Stomach (tissue), 19 donors: ENCODE measurements at places on chromosomes 7 and 10. TPM values are rescaled to one million over a fixed set of nuclear protein-coding genes. Genes with fewer than 3 reads are reported as not detected.

The SPDYE11 gene
- not detected for total RNA-seq

The PLXDC2 gene
- total RNA-seq: 12.1 TPM

DNA sequence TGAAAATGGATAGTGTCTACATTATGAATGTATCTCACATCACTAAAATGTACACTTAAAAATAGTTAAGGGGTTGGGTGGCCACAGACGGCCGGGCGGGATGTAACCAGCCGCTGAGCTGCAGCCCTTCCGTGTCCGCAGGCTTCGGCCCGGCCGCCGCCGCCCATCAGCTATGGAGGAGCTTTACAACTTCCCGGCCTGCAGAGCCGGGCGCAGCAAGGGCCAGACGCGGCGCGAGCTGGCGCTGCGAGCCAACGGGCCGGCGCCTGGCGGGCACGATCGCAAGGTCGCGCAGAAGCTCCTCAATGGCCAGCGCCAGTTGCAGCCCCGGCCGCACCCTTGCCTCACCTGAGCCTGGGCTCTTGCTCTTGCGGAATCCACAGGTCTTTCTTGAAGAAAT lies 69.1 kb downstream of the KMT2C start:
- peak; percentile 65 for DNase-seq
- no peaks in the 10 kb centered on the region for H3K27me3 ChIP-seq
- H3K36me3 ChIP-seq: peaks cover 4% of the 10 kb centered on the region
- no peak overlapping the region for H3K4me3 ChIP-seq
- H3K27ac ChIP-seq: no peak overlapping the region
- peaks cover 80% of the 10 kb centered on the region for H3K4me1 ChIP-seq

The CAV1 gene
- 49.2 TPM for total RNA-seq

The IKZF1 gene
- total RNA-seq: 4.5 TPM

- peak; percentile 83 for DNase-seq
- H3K27ac ChIP-seq: no peak overlapping the region
- no peaks in the 10 kb centered on the region for H3K36me3 ChIP-seq
- H3K4me1 ChIP-seq: no peaks in the 10 kb centered on the region
- H3K27me3 ChIP-seq: no peaks in the 10 kb centered on the region
These were observed 117.4 kb downstream of the CABCOCO1 start for GRCh38 chr10:61779950-61780659.

GRCh38 chr7:157650801-157651200 lies 314.0 kb downstream of the DNAJB6 start:
- no peaks in the 10 kb centered on the region for H3K4me1 ChIP-seq
- DNase-seq: no peak
- no peaks in the 10 kb centered on the region for H3K27me3 ChIP-seq
- H3K4me3 ChIP-seq: no peak overlapping the region
- no peaks in the 10 kb centered on the region for H3K36me3 ChIP-seq
- H3K27ac ChIP-seq: no peak overlapping the region

- no peak overlapping the region for H3K27ac ChIP-seq
- H3K4me1 ChIP-seq: no peaks in the 10 kb centered on the region
- no peak for DNase-seq
- peaks cover 5% of the 10 kb centered on the region for H3K27me3 ChIP-seq
- no peak overlapping the region for H3K4me3 ChIP-seq
These were observed 12.0 kb downstream of the PPP1R17 start for GRCh38 chr7:31699050-31699449.

The CDK14 gene
- 13.4 TPM for total RNA-seq

The PCGF5 gene
- 57.6 TPM for total RNA-seq

GRCh38 chr10:122163174-122164022 lies 107.7 kb upstream of the BTBD16 start:
- no peak overlapping the region for H3K27ac ChIP-seq
- peaks cover 6% of the 10 kb centered on the region for H3K27me3 ChIP-seq
- peaks cover 36% of the 10 kb centered on the region for H3K4me1 ChIP-seq
- no peaks in the 10 kb centered on the region for H3K36me3 ChIP-seq

- no peak overlapping the region for H3K27ac ChIP-seq
- no peak overlapping the region for H3K4me3 ChIP-seq
- no peaks in the 10 kb centered on the region for H3K36me3 ChIP-seq
- no peaks in the 10 kb centered on the region for H3K27me3 ChIP-seq
- DNase-seq: no peak
These were observed 211.4 kb downstream of the SEC23IP start for GRCh38 chr10:120103738-120104560.

DNA sequence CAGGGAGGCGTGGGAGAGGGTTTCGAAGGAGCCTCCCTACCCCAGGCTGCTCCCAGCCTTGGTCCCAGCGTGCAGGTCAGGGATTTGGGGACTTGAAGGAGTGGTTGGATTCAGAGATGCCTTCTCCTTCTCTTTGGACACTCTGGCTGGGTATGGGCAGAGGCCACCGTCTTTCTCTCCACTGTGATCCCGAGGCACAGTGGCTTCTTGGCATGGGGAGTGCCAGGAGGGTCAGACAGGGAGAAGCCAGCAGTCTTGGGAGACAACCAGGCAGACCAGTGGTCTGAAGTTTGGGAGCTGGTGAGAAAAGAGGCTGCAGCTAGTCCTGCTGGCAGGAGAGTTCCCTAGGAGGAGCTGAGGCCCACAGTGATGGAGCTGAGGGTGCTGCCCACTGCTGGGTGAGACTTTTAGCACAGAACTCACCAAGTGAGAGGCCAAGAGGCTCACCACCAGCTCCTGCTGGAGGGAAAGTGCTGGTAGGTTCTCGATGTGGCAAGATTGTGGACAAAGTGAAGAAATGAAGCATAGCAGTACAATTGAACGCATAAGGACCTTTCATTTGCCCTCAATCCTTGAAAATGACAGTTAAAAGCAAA lies 35.2 kb upstream of the WDFY4 start:
- H3K27me3 ChIP-seq: no peaks in the 10 kb centered on the region
- H3K4me3 ChIP-seq: no peak overlapping the region
- no peaks in the 10 kb centered on the region for H3K36me3 ChIP-seq

The NUTM2D gene
- total RNA-seq: 2.0 TPM

- no peaks in the 10 kb centered on the region for H3K36me3 ChIP-seq
- H3K4me1 ChIP-seq: peaks cover 14% of the 10 kb centered on the region
- peak overlapping the region; percentile 20 for H3K27ac ChIP-seq
- peak; percentile 51 for DNase-seq
- H3K4me3 ChIP-seq: peak overlapping the region; percentile 42
These were observed 22.1 kb upstream of the OPN4 start for GRCh38 chr10:86632009-86632800.

DNA sequence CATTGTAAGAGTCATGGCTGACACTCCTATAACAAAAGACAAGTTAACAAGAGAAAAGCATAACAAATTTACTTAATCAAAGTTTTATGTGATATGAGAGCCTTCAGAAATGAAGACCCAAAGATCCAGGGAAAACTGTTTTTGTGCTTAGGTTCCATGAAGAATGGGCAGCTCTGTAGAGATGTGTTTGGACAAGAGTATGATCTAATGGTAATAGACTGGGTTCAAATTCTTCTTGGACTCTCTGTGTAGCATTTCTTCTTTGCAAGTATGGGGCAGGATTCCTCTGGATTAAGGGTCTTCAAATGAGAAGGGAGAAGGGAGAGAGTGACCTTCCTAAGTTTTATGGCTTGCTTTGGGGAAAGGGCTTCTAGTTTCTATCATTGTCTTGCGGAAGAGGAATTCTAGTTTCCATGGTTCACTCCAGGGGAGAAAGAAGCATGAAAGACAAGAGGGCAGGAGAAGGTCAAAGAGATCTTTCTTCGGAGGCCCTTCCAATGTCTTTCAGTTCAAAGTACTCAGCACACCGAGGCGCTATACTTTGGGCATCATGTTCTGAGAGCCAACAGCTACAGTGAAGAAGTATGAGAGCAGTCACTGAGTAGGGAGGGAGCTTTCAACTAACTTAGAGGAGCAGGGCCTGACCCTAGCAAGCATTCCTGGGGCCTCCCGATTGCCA lies 15.4 kb downstream of the IFIT3 start:
- no peaks in the 10 kb centered on the region for H3K4me1 ChIP-seq
- H3K4me3 ChIP-seq: no peak overlapping the region
- H3K27ac ChIP-seq: no peak overlapping the region
- H3K36me3 ChIP-seq: peaks cover 26% of the 10 kb centered on the region
- DNase-seq: no peak

- H3K27me3 ChIP-seq: no peaks in the 10 kb centered on the region
- H3K27ac ChIP-seq: no peak overlapping the region
- no peak for DNase-seq
These were observed 259.9 kb downstream of the FGFR2 start for GRCh38 chr10:121338206-121338980.

DNA sequence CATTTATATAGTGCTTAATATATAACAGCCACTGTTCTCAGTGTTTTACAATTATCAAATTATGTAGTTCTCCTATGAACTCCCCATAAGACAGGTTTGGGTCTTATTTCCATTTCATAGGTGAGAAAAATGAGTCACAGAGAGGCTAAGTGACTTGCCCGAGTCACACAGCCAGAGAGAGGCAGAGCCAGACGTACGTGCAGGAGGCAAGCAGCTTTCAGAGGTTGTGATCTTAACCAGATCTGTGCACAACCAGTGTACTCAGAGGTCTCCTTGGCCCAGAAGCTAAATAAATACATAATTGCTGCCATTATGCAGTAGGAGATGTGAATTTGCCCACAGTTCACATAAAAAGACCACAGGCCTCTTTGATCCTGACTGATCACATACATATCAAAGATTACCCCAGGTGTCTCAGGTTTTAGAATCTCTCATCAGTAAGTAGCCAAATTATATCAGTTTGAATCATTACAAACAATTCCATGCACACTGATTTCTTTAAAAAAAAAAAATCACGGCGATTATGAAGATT lies 304.7 kb upstream of the AOAH start:
- H3K4me1 ChIP-seq: peaks cover 13% of the 10 kb centered on the region
- H3K27me3 ChIP-seq: no peaks in the 10 kb centered on the region
- no peak overlapping the region for H3K4me3 ChIP-seq
- DNase-seq: no peak
- no peaks in the 10 kb centered on the region for H3K36me3 ChIP-seq

DNA sequence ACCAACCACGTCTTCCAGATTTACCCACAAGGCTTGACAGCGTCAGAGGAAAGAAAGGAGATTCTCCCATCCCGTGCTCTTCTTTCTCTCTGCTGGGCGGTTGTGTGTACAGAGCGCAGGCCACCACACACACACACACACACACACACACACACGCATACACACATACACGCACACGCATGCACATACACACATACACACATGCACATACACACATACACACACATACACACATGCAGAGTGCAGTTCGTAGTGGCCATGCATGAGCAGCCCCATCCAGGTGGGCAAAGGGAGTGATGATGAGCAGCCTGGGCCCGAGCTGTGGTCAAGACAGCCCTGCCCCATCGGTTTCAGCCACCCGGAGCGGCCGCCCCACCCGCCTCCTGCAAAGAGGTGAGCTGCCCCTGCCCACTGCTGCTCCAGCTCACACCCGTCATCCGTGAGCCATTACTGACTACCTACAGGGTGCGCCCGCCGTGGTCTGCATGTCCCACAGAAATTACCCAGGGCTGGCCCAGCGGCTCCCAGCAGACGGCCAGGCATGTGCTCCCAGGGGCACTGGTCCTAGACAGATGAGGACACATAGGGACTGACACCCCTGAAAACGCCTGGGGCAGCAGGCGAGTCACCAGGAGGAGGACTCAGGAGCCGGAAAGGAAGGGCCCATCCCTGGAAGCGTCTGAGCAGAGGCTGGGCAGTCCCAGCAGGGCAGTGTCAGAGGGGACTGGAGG lies 69.6 kb downstream of the ASB13 start:
- no peak overlapping the region for H3K4me3 ChIP-seq
- no peak overlapping the region for H3K27ac ChIP-seq
- H3K4me1 ChIP-seq: peaks cover 18% of the 10 kb centered on the region

The ZNF804B gene
- not detected for total RNA-seq

- no peak overlapping the region for H3K27ac ChIP-seq
- DNase-seq: no peak
- H3K27me3 ChIP-seq: no peaks in the 10 kb centered on the region
- H3K4me1 ChIP-seq: peaks cover 7% of the 10 kb centered on the region
These were observed 83.6 kb downstream of the LARP4B start for GRCh38 chr10:847868-848267.

The ZDHHC6 gene
- 20.0 TPM for total RNA-seq

GRCh38 chr7:25026156-25026555 lies 46.2 kb upstream of the OSBPL3 start:
- no peaks in the 10 kb centered on the region for H3K27me3 ChIP-seq
- DNase-seq: no peak
- no peak overlapping the region for H3K27ac ChIP-seq
- peaks cover 5% of the 10 kb centered on the region for H3K4me1 ChIP-seq
- H3K36me3 ChIP-seq: no peaks in the 10 kb centered on the region

DNA sequence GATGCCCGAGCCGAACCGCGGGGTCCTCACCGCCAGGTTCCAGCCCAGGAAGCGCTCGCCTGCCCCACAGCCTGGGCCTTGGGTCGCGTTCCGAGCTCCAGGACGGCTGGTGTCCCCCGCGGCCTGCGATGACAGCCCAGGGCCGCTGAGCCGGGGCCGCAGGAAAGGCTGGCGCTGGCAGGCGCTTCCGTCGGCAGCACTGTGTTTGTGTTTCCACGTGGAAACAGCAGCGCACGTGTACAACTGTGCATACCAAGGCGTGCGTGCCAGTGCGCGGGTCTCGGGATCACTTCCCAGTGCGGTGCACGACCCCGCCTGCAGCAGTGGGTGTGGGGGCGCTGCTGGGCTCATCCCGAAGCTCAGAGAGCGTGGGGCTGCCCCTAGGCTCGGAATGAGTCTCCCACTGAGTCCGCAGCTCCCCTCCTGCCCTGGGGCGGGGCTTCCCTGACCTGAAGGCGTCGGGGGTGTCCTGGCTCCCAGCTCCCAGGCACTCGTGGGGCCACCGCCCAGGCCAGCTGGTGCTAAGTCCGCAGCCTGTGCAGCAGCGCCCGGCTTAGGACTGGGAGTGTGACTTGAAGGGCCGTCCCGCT lies 17.2 kb downstream of the AP5Z1 start:
- peaks cover 38% of the 10 kb centered on the region for H3K36me3 ChIP-seq
- peaks cover 20% of the 10 kb centered on the region for H3K4me1 ChIP-seq
- H3K4me3 ChIP-seq: peak overlapping the region; percentile 35
- peak overlapping the region; percentile 42 for H3K27ac ChIP-seq
- DNase-seq: peak; percentile 78

The MIOS gene
- 39.3 TPM for total RNA-seq

The HGF gene
- total RNA-seq: 6.2 TPM

The MAD1L1 gene
- total RNA-seq: 469 TPM

DNA sequence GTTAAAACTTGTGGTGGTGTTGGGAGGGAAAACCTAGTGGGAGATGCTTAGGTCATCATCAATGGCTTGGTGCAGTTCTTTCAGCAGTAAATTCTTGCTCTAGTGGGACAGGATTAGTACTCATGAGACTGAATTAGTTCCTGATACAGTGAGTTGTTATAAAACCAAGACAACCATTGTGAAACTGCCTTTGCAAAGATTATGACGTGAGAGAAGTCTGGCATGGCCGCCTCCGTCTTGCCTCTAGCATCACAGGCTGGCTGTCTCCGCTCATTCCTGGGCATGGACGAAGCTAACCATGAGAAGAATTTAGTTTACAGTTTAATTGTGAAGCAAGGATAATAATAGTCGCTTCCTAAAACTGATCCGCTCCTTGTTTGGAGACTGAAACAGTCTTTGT lies 186.4 kb downstream of the KIF20B start:
- H3K27me3 ChIP-seq: no peaks in the 10 kb centered on the region
- no peaks in the 10 kb centered on the region for H3K36me3 ChIP-seq
- no peak overlapping the region for H3K27ac ChIP-seq
- H3K4me1 ChIP-seq: no peaks in the 10 kb centered on the region
- no peak for DNase-seq

GRCh38 chr7:101815826-101816594 lies 1.4 kb upstream of the CUX1 start:
- H3K36me3 ChIP-seq: no peaks in the 10 kb centered on the region
- peak overlapping the region; percentile 91 for H3K4me3 ChIP-seq
- peaks cover 47% of the 10 kb centered on the region for H3K4me1 ChIP-seq
- peak overlapping the region; percentile 83 for H3K27ac ChIP-seq
- DNase-seq: peak; percentile 79

The GIMAP8 gene
- total RNA-seq: under 0.01 TPM

The FGFR2 gene
- total RNA-seq: 17.9 TPM

- H3K4me1 ChIP-seq: peaks cover 32% of the 10 kb centered on the region
- H3K36me3 ChIP-seq: no peaks in the 10 kb centered on the region
- H3K27me3 ChIP-seq: no peaks in the 10 kb centered on the region
- no peak overlapping the region for H3K4me3 ChIP-seq
- peak; percentile 64 for DNase-seq
These were observed 94.0 kb downstream of the SLC37A3 start for GRCh38 chr7:140304191-140304799.
